M059J (cell line): ENCODE measurements at places on chromosomes 6 and 20.

GRCh38 chr6:21230536-21230935 lies 363.0 kb upstream of the SOX4 start:
- DNase-seq: no peak

DNA sequence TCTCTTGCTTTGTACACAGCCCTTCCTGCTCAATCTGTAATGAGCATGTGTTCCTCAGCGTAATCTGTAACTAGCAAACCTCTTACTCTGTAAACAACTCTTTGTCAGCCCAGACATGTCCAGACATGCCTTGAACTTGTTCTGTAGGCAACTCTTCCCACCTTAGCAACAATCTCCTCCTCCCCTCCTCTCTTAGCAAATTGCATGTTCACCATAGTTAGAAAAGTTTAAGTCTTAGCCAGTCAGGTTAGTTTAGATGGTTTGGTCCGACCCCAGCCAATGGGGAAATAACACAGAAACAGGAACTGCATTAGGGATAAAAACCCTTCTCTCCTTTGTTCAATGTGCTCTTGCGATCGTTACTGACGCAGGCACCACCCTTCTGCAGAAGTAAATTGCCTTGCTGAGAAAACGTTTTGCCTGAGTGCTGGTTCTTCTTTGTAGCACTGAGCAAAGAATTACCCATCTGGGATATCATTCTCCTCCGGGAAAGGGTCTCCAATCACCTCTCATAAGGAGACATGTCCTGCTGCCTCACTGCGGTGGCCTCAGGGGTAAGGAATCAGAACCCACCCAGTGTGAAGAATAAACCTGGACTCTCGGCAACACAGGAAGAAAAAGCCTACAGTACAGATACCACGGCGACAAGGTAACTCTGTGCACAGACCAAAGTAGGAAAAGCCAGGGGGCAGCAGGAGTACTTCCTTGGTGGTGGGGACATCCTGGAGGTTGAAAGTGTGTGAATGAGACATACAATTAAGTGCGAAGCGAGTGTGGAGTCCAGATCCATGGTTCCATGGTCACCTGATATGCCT lies 26.2 kb downstream of the PLN start:
- no peak for DNase-seq

GRCh38 chr6:17967668-17968518 lies 19.5 kb downstream of the KIF13A start:
- peak; percentile 93 for DNase-seq

- DNase-seq: no peak
Observed at GRCh38 chr6:154371281-154371680, 14.7 kb upstream of the IPCEF1 start.

DNA sequence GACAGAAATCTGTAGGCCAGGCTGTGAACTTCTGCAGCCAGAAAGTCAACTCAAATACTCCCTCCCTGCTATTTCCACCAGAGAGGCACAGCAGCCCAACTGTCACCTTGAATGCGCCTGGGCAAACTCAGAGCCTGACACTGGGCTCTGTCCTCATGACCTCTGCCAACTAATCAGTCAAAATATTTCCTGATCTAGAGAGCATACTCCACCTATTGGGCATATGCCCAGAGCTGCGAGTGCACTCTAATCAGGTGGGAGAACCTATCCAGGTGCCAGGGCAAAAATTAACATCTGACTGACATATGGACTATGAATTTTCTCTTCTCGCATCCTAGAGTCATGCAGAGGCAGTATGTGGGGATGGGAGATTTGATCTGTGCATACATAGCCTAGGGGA lies 406.3 kb upstream of the RUNX2 start:
- DNase-seq: peak; percentile 15

DNA sequence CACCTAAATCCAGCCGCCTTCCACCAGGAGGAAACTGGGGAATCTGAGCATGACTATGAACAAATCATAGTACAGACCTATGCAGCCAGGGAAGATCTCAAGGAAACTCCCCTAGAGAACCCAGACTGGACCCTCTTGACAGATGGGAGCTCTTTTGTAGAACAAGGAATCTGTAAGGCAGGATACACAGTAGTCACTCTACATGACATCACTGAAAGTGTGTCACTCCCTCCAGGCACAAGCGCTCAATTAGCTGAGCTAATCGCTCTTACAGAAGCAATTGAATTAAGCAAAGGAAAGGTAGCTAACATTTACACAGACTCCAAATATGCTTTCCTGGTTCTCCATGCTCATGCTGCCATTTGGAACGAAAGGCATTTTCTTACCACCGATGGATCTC lies 36.8 kb downstream of the PLN start:
- no peak for DNase-seq

GRCh38 chr6:142943711-142944123 lies 1.3 kb downstream of the HIVEP2 start:
- DNase-seq: peak; percentile 43

- DNase-seq: no peak
Observed at GRCh38 chr6:3322366-3322890, 63.7 kb downstream of the PSMG4 start.

DNA sequence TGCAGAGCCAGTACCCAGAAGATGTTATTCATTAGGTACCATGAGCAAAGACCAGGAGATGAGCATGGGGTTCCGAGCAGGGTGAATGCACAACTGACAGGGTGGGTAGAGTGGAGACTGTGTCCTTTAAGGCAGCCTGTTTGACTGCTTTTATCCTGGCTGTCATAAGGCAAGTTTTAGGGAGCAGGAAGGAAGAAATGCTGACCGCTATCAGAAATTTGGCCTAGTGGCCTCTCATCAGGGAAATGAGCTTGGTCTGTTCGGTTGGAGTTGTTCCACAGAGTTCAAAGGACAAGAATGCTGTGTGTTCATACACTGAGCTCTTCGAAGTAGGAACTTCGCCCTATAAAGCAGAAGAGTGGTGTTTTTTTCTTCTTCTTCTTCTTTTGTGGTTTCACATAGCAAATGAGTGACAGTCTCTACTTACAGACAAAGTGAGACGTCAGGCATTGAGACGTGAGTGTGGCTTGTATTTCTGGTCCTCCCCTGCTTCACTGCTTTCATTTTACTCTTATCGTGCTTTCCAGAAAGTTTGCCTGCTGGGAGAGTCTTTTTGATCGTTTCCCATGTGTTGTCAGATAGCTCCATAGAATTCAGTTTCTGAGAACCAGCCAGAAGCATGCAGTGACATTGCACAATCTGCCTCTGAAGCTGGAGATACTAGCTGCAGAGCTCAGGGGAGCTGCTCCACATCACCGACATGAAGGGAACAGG lies at the start of gene CASS4:
Gene CASS4 (plus strand): TSS at position 502 of the 714 bp plus-strand sequence. CDS start 199 bp downstream, at position 701.
- no peak for DNase-seq

DNA sequence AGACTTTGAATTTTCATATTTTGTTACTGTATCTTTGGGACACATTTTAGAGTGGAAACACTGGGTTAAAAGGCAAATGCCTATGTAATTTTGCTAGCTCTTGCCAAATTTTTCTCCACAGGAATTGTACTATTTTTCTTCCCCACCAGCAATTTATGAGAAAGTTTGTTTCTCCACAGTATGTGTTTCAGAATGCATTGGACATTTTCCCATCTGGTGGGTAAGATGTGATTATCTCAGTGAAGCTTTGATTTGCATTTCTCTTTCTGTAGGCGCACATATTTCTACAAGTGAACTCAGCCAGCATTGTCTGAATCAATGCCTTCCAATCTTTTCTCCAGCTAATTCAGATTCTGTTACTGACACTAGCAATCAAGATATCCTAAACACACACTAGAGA lies 157.8 kb downstream of the RCAN2 start:
- no peak for DNase-seq

- peak; percentile 61 for DNase-seq
Observed at GRCh38 chr6:108561742-108562502, 1.2 kb downstream of the FOXO3 start.

- no peak for DNase-seq
Observed at GRCh38 chr6:105568142-105568541, 165.3 kb upstream of the PREP start.

DNA sequence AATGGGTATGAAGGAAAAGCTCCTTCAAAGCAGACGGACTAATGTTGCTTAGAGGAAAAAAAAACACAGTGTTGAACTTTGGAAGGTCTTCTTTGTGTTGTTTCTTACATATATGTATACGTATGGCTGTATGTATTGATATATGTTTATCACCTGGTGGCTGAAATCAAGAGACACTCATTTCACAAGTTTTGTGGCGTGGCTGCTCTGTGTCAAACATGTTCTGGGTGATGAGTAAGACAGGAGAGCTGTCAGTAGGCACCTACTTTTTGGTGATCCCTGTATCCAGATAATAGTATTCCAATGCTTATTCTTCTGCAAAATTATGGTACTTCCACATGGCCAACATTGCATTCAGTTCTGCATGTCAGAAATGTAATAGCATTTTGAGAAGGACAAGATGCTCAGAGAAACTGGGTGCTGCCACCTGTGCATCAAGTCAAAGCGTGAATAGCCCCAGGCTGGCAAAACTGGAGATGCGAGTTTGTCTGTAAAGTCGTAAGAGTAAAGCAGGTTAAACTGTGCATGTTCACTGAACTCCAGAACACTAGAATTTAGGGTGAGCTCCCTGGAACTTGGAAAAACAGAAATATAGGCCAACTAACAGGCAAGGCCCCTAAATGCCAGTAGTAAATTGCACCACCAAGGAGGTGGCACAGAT lies 67.9 kb downstream of the ARMC2 start:
- DNase-seq: no peak

GRCh38 chr6:139722530-139722929 lies 348.1 kb upstream of the CITED2 start:
- DNase-seq: no peak

- DNase-seq: no peak
Observed at GRCh38 chr6:88825856-88826255, 137.6 kb downstream of the RNGTT start.

DNA sequence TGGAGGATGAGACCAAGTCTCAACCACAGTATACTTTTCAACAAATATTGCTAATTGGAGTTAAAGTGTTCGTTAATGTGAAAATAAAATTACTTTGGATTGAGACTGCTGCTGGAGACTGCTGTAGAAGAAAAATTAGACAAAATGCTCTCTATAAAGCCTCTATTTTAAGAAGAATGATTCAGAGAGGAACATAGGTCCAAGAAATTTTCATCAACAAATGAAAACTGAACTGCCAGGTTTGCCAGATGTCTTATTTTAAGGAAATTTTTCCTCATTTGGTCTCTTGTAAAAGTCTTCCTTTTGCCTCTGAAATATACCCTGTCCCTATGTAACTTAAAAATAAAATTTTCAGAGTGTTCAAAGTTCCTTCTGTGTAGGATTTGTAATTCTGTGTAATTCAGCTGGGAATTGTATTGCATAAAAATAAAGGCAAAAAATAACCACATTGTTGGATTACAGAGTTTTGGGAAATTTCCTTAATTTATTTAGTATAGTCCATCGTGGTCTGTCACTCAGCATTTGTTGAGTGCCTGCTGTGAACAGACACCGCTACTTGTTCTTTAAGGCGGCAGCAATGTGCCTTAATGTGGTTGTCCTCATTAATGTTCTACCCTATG lies 27.4 kb downstream of the ANKS1A start:
- DNase-seq: no peak

DNA sequence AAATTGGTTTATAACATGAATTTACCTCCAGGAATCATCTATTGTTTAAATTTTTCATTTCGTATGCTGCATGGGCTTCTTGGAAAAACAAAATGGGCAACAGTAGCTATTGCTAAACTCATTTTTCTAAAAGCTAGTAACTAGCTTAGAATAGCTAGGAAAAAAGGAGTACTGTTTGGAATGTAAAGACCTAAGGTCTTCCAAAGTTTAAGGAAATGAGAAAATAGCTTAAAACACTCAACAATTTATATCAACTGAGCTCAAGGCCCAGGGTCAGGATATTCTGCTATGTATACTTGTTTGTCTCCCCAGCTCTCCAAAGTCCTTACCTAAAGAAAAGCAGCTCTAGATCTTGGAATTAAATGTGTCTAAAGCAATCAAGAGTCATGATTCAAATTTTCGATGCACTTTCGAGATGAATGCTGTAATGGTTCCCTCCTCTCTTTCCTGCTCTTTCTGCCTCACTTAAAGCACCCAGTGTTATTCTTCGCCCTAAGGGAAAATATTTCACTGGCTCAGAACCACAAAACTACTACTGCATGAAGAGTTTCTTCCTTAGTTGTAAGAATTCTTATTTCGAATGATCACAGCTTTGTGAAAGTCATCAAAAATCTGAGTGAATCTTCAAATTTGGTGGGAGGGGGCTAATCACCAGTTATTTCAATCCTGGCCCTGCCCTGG lies 41.6 kb downstream of the LYRM4 start:
- DNase-seq: peak; percentile 51

- DNase-seq: peak; percentile 12
Observed at GRCh38 chr20:8527998-8528723, 396.1 kb downstream of the PLCB1 start.

DNA sequence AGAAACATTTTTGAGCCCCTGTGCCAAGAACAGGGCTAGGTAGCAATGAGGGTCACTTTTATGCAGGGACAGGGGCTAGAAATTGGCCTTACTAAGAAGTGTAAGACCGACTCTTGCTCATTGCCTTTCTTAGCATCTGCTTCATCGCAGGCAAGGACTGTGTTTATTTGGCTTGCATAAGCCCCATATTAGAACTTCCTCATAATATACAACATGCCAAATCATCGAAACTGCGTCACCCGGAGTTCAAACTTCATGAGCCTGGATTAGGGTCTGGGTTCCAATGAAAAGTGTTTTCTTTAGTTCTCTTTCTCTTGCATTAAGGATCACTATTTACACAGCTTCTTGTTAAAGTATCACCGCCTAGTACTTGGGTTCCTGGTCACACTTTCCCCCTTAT lies 977 bp upstream of the SMAP1 start:
- DNase-seq: no peak
